Body of pancreas (tissue), 4 donors: ENCODE measurements at places on chromosomes 3 and 15. TPM values are rescaled to one million over a fixed set of nuclear protein-coding genes. Genes with fewer than 3 reads are reported as not detected.

- H3K4me1 ChIP-seq: peaks cover 4% of the 10 kb centered on the region
- DNase-seq: peak; percentile 85
- no peak overlapping the region for H3K27ac ChIP-seq
- no peak overlapping the region for H3K4me3 ChIP-seq
These were observed 16.4 kb upstream of the PRR20G start for GRCh38 chr3:127304121-127304744.

The CHST13 gene
- total RNA-seq: 2.3 TPM

GRCh38 chr3:18344306-18345014, 80.7 kb downstream of the SATB1 start:
- H3K4me3 ChIP-seq: no peak overlapping the region
- H3K36me3 ChIP-seq: peaks cover 4% of the 10 kb centered on the region
- no peak for DNase-seq
- H3K27ac ChIP-seq: no peak overlapping the region
- no peaks in the 10 kb centered on the region for H3K27me3 ChIP-seq
- no peaks in the 10 kb centered on the region for H3K4me1 ChIP-seq

The RFC4 gene
- 14.5 TPM for total RNA-seq

The PDZRN3 gene
- 41.9 TPM for total RNA-seq

The TMEM44 gene
- 1.8 TPM for total RNA-seq

The MAGEL2 gene
- total RNA-seq: 2.0 TPM

The MOBP gene
- not detected for total RNA-seq

- no peak overlapping the region for H3K27ac ChIP-seq
- H3K36me3 ChIP-seq: no peaks in the 10 kb centered on the region
- H3K4me3 ChIP-seq: no peak overlapping the region
- no peaks in the 10 kb centered on the region for H3K27me3 ChIP-seq
- H3K4me1 ChIP-seq: peaks cover 7% of the 10 kb centered on the region
- no peak for DNase-seq
These were observed 117.3 kb upstream of the C15orf61 start for GRCh38 chr15:67403428-67404154.

DNA sequence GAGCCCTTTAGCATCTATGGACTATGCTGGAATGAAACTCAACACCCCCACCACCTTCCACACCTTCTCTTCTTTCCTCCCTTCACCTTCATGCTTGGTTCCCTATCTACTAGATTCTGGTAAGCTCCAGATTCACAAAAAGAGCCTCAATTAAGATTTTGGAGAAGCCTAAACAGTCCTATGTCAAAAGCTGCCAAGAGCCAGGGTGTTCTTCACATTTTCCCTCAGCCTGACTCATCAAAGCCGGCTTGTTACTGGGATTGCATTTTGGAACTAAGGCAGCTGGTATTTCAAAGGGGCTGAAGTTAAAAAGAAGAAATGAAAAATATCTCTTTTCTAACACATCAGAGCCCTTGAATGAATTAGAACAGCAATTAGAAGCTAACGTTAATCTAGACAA, 247.7 kb downstream of the MYRIP start:
- no peak overlapping the region for H3K27ac ChIP-seq
- no peak for DNase-seq
- no peak overlapping the region for H3K4me3 ChIP-seq
- no peaks in the 10 kb centered on the region for H3K36me3 ChIP-seq
- H3K4me1 ChIP-seq: no peaks in the 10 kb centered on the region
